ENCODE measurements at places on chromosomes 6 and 20. TPM values are rescaled to one million over a fixed set of nuclear protein-coding genes. Genes with fewer than 3 reads are reported as not detected.

C6orf141 gene
- not detected for total RNA-seq

TGM3 gene
- 0.39 TPM for total RNA-seq

TAGAP gene
- 0.11 TPM for total RNA-seq

ADRM1 gene
- 62.5 TPM for total RNA-seq

ORC3 gene
- 34.0 TPM for total RNA-seq

SPATA25 gene
- 0.76 TPM for total RNA-seq

MUC21 gene
- total RNA-seq = not detected

SLC22A16 gene
- not detected for total RNA-seq

All from articular chondrocyte of knee joint (primary cell).